Activated CD4-positive, alpha-beta T cell treated with anti-CD3 and anti-CD28 coated beads, Interleukin-2, amount 10 ng/mL, durations not matched to agents 7 days and 5 days (primary cell): ENCODE measurements at places on chromosomes 5 and 9. TPM values are rescaled to one million over a fixed set of nuclear protein-coding genes. Genes with fewer than 3 reads are reported as not detected.

DNA sequence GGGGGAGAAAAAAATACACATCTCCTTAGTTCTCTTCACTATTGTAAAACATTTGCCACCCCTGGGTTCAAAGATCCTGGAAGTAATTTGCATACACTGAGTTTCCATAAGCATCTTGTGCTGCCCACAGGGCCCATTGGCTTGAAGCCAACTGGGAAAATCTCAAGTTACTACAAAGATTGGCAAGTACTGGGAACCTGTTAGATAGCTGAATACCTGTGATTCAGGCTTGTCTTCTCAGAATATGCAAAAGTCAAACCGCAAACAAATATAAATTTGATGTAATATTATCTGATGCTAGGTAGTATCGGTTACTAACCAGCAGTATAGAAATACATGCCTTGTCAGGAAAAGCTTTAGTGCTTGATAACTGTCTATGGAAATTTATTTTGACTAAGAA is 156.9 kb upstream of the FST start:
- DNase-seq = no peak

DNA sequence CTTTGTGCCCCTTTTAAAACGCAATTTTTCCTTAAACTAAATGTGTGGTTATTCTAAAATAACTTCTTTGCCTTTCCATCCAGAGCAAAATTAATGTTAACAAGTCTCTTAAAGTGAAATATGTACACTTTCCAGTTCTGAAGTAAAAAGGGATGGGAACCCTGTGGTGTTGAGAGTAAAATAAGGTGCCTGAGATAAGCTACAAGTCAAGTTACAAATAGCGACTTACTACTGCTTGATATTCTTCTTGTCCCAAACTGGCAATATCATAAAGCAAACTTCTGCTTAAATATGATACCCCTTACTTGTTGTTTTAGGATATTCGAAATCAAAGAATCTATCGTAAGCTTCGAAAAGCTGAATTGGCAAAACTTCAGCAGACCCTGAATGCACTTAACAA is 18.3 kb upstream of the F2R start:
- no peak for DNase-seq

Gene NUP188
- total RNA-seq = 87.7 TPM

Gene PRSS3
- total RNA-seq = not detected

- DNase-seq = no peak
Measured at GRCh38 chr5:148807851-148808250, 18.6 kb upstream of the ADRB2 start.

GRCh38 chr5:60354311-60354710 is 345.7 kb downstream of the DEPDC1B start:
- no peak for DNase-seq

- no peak for DNase-seq
Measured at GRCh38 chr5:166581826-166582225, 1709.6 kb upstream of the WWC1 start.

- DNase-seq = no peak
Measured at GRCh38 chr5:56478062-56478461, 244.9 kb upstream of the ANKRD55 start.

Gene GNA14
- total RNA-seq = not detected

DNA sequence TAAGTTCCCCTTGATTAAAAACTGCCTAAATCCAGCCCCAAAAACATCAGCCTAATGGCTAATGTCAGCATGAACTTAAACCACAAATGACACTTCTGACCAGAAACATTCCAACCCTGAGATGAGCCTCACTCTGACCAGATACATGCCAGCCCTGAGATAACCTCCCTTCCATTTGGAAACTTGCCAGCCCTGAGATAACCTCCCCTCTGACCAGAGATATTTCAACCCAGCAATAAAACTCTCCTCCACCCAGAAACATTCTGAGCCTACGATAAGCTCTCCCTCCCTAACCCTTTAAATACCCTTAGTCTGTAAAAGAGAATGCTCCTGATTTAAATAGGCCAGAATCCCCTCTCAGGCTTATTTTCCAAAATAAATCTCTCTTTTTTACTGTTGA is 1035.7 kb upstream of the NUDT12 start:
- DNase-seq = no peak

DNA sequence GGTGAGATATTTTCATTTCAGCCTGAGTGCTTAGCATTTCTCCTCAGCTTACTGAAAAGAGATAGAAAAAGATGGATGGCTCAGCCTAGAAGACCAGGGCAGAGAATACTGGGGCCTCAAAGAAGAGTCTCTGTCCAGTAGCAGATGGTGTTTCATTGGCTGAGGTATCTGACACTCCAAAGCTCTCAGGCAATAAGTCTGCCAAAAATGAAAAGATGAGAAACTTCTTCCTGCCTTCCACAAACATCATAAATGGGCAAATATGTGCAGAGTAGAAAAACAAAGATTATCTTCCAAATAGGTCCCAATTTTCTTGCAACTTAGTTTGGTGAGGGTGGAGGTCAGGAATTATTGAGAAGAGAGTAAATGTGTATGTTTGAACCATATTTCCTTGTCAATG is 87.4 kb upstream of the ICE1 start:
- DNase-seq = no peak

DNA sequence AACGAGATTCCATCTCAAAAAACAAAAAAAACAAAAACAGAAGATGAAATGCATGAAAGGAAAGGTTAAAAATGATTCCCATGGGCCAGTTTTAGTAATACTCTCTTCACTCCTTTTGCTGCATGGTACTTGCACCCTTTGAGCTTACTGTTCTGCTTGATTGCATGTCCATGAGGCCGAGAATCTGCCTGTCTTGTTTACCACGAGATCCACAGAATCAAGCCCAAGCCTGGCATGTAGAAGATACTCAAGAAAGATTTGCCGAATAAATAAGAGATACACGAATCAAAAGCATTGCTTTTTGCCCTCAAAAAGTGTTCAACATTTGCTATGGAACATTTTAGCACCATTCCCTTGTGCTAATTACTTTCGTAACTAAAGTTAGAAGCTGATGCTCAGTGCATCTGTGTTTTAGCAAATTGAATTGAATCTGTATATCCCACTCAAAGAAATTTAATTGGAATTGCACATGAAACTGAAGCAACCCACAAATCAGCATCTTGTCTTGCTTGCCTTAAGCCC is 1.1 kb downstream of the FAXDC2 start:
- DNase-seq = no peak

- DNase-seq = no peak
Measured at GRCh38 chr5:168014433-168015123, 276.9 kb upstream of the WWC1 start.

- no peak for DNase-seq
Measured at GRCh38 chr5:138109463-138110265, 25.8 kb downstream of the WNT8A start.

Gene CSF1R
- 0.15 TPM for total RNA-seq

GRCh38 chr5:66945389-66946349 is 250.9 kb downstream of the CD180 start:
- no peak for DNase-seq

GRCh38 chr5:76771705-76772405 is 47.0 kb upstream of the F2RL1 start:
- DNase-seq = no peak

Gene PLPPR1
- total RNA-seq = not detected

- no peak for DNase-seq
Measured at GRCh38 chr9:136855461-136856078, 3.4 kb downstream of the MAMDC4 start.

Gene KLHL9
- total RNA-seq = 20.9 TPM

Gene CER1
- not detected for total RNA-seq

Gene ARL15
- 16.1 TPM for total RNA-seq

- no peak for DNase-seq
Measured at GRCh38 chr9:81694541-81694940, 5.2 kb upstream of the TLE1 start.

DNA sequence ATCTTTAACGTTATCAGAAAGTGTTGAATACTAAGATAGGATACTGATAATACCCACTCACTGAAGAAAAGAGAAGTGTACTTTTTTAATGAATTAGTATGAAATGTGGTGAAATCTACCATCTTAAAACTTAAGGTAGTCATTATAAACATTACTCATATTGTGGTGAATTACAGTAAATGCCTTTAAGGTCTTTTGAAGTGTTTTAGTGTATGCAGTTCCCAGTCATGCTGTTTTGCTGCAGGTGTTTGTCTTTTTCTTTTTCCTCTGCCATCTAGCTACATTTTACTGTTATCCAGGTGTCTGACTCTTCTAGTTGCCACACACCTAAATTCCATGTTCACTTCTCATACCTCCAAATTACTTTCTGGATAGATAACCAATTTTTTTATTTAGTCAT is 72.6 kb downstream of the ERMP1 start:
- DNase-seq = no peak

DNA sequence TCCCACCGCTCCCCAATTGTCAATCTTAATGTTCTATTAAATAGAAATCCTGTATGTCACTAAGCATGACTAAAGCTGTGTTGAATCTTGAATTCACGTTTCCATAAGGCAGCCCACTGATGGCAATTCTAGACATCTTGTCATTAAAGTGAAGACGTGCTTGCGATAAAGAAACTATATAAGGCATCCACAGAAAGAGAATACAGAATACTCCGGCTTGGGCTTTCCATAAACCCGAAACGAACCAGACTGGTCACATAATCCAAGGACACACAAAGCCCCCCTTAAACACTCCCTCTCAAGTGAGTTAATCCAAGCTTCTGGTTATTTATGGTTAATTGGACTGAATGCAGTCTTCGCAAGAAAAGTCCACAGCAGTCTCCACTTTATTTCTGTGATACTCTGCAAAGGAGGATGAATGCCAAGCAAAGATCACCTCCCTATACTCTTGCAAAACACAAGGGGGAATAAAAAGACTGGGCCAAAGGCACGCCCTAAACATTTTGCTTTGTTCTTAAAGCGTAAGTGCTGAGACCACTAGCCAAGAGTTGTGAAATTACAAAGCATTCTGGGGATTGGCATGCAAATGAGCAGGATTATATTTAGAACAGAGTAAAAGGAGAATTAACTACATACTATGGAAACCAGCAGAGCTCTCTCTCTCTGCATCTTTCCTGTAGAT is 54.7 kb downstream of the DPYSL3 start:
- DNase-seq = no peak

Gene PCDHA9
- not detected for total RNA-seq
